ENCODE measurements at places on chromosomes 13 and 19. TPM values are rescaled to one million over a fixed set of nuclear protein-coding genes. Genes with fewer than 3 reads are reported as not detected.

GRCh38 chr19:23409392-23410048, 14.2 kb upstream of the ZNF91 start:
- no peak overlapping the region for H3K27ac ChIP-seq
- H3K36me3 ChIP-seq, result no peaks in the 10 kb centered on the region
- no peaks in the 10 kb centered on the region for H3K27me3 ChIP-seq

DNA sequence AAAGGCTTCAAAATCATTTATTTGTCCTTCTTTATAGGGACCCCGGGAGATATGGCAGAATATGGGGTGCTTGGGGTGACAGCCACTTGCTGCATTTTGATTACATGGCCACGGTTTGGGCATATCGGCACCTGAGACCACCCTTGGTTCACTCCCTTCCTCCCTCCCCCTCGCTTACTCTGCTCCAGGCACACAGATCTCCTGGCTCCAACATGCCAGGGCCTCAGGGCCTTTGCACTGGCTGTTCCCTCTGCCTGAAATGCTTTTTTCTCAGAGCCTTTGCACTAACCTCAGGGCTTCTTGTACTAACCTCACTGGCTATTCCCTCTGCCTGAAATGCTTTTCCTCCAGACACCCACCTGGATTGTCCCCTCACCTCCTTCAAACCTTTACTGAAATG, 23.8 kb downstream of the VAV1 start:
- no peaks in the 10 kb centered on the region for H3K36me3 ChIP-seq
- DNase-seq, result no peak
- no peaks in the 10 kb centered on the region for H3K27me3 ChIP-seq

DNA sequence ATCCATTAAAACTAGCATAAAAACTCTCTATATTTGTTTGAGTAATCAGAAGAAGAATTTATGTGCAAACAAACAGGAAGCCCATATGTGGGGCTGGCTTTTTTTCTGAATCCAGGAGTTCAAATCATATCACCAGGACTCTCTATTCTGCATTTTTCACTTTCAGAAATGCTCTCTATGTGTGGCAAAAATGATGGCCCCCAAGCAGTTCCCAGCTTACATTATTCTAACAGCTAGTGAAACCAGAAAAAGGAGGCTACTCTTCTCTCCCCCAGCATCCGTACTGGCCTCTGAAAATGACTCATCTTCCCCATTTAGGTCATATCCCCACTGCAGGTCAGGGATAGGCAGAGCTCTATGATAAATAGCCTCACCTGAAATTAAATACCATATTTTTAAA, 20.4 kb downstream of the RBM26 start:
- peaks cover 4% of the 10 kb centered on the region for H3K4me1 ChIP-seq
- H3K4me3 ChIP-seq, result no peak overlapping the region
- H3K27ac ChIP-seq, result no peak overlapping the region
- no peaks in the 10 kb centered on the region for H3K36me3 ChIP-seq
- no peaks in the 10 kb centered on the region for H3K27me3 ChIP-seq

DNA sequence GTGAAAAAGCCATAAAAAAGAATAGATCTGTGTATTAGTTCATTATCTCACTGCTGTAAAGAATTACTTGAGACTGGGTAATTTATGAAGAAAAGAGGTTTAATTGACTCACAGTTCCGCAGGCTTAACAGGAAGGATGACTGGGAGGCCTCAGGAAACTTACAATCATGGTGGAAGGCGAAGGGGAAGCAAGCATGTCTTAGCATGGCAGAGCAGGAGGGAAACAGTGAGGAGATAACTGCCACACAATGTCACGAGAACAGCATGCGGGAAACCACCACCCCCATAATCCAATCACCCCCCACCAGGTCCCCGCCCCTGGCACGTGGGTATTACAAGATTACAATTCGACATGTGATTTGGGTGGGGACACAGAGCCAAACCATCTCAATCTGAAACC, 39.1 kb upstream of the EEF1AKMT1 start:
- H3K4me1 ChIP-seq, result peaks cover 7% of the 10 kb centered on the region
- peak overlapping the region; percentile 27 for H3K27ac ChIP-seq
- H3K4me3 ChIP-seq, result no peak overlapping the region
- peaks cover 3% of the 10 kb centered on the region for H3K36me3 ChIP-seq

- H3K4me3 ChIP-seq, result no peak overlapping the region
- no peak for DNase-seq
- H3K4me1 ChIP-seq, result no peaks in the 10 kb centered on the region
- H3K27me3 ChIP-seq, result no peaks in the 10 kb centered on the region
- H3K27ac ChIP-seq, result no peak overlapping the region
- H3K36me3 ChIP-seq, result no peaks in the 10 kb centered on the region
These were observed 1130.2 kb upstream of the MIR17HG start for GRCh38 chr13:90217275-90217674.

GRCh38 chr13:33073338-33073737, 57.1 kb downstream of the KL start:
- no peak overlapping the region for H3K4me3 ChIP-seq
- no peaks in the 10 kb centered on the region for H3K4me1 ChIP-seq
- DNase-seq, result no peak
- H3K36me3 ChIP-seq, result no peaks in the 10 kb centered on the region
- no peak overlapping the region for H3K27ac ChIP-seq

DNA sequence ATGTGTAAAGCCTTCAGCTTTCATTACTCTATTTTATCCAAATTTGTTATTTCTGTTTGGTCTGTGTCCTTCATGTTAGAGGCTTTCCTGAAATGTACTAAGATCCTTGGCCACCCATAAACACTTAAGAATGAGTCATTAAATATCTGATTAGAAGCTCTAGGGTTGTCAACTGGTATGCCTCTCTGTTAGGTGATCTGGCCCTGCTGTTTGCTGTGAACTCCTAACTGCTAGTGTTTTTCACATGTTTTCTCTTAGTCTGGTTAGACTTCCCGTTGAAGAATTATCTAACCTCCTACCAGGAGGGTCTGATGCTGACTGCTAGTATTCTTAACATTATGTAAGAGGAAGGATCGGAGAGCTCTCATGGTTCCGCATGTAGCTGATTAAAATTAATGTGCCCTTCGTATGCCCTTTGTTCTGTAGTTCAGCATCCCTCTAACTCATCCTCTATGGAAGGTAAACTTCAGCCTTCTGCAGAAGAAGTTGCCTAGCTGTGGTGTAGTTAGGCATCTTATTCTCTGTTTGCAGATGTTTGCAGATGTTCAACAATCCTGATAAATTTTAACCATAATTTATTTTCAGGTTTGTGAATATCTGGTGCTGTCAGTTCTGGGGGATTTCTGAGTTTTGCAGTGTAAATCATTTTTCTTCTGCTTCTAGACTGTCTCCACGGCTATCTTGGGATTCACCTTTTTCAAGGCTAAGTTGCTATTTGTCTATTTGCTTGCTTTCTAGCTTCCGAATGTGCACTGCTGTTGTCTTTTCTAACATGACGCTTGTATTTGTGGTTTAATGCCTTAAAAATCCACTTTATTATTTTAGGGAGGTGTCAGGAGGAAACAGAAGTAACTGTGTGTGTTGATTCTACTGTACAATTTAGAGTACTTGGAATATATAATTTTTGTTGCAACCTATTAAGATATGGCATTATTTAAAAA, 207.2 kb upstream of the SPRY2 start:
- H3K27ac ChIP-seq, result no peak overlapping the region
- no peak for DNase-seq
- no peaks in the 10 kb centered on the region for H3K27me3 ChIP-seq
- no peak overlapping the region for H3K4me3 ChIP-seq
- H3K36me3 ChIP-seq, result no peaks in the 10 kb centered on the region

- no peaks in the 10 kb centered on the region for H3K36me3 ChIP-seq
- no peak overlapping the region for H3K4me3 ChIP-seq
- no peaks in the 10 kb centered on the region for H3K4me1 ChIP-seq
- H3K27ac ChIP-seq, result no peak overlapping the region
These were observed 68.1 kb downstream of the UFM1 start for GRCh38 chr13:38417727-38418126.

DNA sequence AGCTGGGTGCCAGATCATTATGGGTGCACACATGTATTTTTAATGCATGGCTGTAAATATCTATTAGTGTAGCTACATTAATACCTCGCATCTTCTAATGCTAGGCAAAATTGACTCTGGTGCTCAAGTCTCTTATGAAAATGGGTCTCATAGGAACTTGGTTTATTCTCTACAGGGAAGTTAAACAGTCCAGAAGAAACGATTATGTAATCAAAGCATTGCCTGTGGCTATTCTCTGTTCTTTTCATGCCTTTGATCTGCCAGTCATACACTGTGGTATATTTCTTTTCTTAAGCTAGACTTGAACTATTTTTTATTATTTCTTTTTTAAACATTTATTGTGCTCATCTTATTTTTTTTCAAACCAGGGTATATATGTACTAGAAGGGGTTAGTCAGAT, 1015.0 kb downstream of the SLITRK1 start:
- H3K27me3 ChIP-seq, result no peaks in the 10 kb centered on the region
- no peaks in the 10 kb centered on the region for H3K4me1 ChIP-seq
- no peak for DNase-seq
- no peaks in the 10 kb centered on the region for H3K36me3 ChIP-seq
- H3K27ac ChIP-seq, result no peak overlapping the region

DNA sequence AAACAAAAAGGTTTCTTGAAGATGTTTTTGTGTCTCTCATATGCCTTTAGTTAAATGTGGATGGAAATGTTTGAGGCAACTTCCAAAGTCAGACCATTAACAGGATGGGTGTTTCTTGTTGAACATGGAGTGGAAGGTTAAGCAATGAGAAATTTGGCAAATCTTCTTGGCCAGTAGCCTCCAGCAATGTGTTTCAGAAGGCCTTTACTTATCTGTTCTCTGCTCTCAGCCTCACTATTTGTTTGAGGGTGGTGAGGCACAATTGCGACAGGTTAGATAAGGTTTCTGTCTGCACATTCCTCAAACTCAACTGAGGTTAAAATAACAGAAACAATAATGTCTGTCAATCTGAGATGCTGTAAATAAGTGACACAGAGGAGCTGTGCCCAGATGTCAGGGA, 1019.0 kb downstream of the DIAPH3 start:
- no peak for DNase-seq
- H3K27me3 ChIP-seq, result no peaks in the 10 kb centered on the region
- H3K4me1 ChIP-seq, result no peaks in the 10 kb centered on the region

DNA sequence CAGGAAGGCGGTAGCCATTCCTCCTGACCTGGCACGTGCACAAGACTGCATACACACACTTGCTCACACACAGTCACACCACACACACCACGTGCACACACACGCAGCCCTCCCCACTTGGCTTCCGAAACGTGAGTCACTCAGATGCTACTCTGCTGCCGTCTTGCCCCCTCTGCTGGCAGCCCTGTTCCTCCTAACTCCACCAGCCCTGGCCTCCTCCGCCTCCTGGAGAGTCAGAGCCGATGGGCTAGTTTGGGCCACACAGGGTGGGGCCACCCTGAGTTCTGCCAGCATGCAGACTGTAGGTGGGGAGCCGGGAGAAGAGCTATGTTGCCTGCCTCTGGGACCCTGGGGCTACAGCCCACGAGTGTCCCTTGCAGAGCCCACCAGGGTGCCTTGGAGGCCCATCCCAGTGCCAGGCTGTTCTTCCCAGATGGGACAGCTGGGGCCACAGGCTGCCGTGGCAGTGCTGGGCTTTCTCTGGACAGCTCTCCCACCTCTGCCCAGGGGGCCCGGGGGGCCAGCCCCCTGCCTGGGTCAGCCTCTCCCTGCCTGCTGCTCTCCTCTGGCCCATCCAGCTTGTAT, 12.1 kb downstream of the PIN1 start:
- no peaks in the 10 kb centered on the region for H3K27me3 ChIP-seq
- H3K27ac ChIP-seq, result peak overlapping the region; percentile 7
- peaks cover 38% of the 10 kb centered on the region for H3K36me3 ChIP-seq
- peaks cover 5% of the 10 kb centered on the region for H3K4me1 ChIP-seq

DNA sequence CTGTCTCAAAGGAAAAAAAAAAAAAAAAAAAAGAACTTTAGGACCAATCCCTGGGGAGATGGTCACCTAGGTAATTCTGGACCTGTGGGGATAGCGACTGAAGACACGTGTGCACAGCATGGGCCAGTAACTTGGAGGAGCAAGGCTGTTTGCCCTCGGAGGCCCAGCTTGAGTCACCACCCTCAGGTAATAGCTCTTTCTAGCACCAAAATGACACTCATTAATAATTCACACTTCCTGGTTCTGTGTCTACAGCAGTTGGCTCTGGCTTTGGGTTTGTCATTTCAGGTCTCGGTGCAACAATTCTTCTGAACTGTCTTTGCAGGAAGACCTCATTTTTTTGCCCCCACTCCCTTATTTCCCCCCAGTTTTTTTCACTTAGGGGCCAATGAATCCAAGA, 3.9 kb upstream of the ATP11A start:
- no peak for DNase-seq
- peaks cover 3% of the 10 kb centered on the region for H3K4me1 ChIP-seq
- H3K27me3 ChIP-seq, result peaks cover 1% of the 10 kb centered on the region

DNA sequence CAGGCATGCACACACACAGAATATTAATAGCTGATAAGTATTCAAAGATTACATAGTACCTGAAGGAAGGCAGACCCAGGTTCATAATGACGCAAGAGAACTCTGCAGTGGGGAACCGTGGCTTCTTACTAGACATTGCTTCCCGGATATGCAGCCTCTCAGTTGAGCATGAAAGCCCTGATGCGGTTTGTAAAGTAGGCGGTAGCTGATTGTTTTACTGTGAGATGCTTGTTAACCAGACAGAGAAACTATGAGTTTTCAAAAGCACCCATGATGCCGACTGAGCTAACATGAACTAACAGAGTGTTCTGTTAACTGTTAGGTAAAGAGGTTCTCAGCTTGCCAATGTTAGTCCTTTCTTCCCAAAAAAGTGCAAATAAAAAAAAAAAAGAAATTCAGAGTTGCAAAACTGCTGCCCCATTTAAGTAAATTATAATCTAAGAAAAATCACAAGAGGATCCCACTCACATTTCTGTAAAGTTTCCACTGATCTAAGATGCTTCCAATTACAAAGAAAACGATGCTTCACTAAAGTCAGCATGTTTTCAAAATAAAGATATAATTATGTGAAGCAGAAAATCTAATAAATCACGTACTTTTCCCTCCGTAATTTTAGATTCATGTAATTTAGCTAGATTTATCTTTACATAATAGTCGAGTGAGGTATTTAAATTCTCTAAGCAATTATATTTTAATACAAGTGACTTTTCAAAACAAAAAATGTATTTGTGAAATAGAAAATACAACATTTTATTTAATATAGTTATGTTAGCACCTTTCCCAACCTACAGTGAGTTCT, 2.2 kb downstream of the FLT1 start:
- no peak for DNase-seq
- peaks cover 22% of the 10 kb centered on the region for H3K27me3 ChIP-seq
- no peak overlapping the region for H3K27ac ChIP-seq
- H3K4me3 ChIP-seq, result no peak overlapping the region

DNA sequence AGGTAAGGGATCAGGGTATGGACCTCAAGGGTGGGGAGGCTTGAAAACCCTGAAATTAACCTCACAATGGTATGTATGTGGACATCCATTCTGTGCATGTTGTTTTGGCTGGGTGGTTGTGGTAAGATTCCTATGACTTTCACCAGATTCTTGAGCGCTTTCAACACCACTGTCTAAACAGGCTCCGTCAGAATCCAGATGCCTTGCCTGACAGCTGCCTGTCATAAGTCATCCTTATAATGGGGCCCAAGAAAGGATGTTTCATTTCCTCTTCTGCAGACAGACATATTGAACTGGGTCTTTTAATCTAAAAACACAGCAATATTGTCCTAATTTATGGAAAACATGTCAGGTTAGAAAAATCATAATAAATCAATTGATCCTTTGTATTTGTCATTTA, 41.3 kb downstream of the ALOX5AP start:
- H3K36me3 ChIP-seq, result no peaks in the 10 kb centered on the region
- DNase-seq, result no peak
- H3K4me1 ChIP-seq, result no peaks in the 10 kb centered on the region
- H3K27me3 ChIP-seq, result peaks cover 22% of the 10 kb centered on the region
- no peak overlapping the region for H3K4me3 ChIP-seq

EXOC3L2 gene
- polyA plus RNA-seq, result not detected

SIAH3 gene
- polyA plus RNA-seq, result under 0.01 TPM

MRPL54 gene
- polyA plus RNA-seq, result 75.7 TPM

ADGRE1 gene
- not detected for polyA plus RNA-seq

C3 gene
- polyA plus RNA-seq, result 0.36 TPM

PRKCG gene
- polyA plus RNA-seq, result 0.04 TPM

METTL21C gene
- not detected for polyA plus RNA-seq

ACER1 gene
- polyA plus RNA-seq, result 0.11 TPM

Data from IMR-90 (cell line).